Natural killer cell treated with Interleukin-12 subunit alpha and Interleukin-12 subunit beta and Interleukin-15 and Interleukin-18, amount 100 ng/mL, for 72 hours (primary cell): ENCODE measurements at places on chromosomes 3 and 15.

DNA sequence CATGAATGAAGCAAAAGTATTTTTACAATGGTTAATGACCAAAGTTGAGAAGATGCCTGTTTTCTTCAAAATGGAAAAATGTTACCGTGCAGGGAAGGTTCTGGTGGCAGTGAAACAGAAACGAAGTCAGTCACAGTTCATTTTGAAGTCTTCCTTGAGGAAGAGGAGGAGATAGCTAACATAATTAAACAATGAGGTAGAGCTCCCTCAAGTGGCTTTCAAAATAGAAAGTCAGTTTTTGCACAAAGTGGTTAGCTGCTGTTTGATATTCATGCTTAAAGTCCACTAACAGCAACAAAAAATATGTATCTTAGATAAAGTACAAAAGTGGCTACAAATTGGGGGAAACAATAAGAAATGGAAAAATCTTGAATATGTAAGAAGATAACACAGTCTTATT is 87.3 kb downstream of the TFG start:
- no peaks in the 10 kb centered on the region for H3K4me1 ChIP-seq
- no peak overlapping the region for H3K4me3 ChIP-seq
- no peak overlapping the region for H3K27ac ChIP-seq
- H3K36me3 ChIP-seq = no peaks in the 10 kb centered on the region
- peaks cover 9% of the 10 kb centered on the region for H3K27me3 ChIP-seq
- DNase-seq = no peak

- H3K27ac ChIP-seq = no peak overlapping the region
- H3K4me3 ChIP-seq = no peak overlapping the region
- no peak for DNase-seq
- H3K4me1 ChIP-seq = peaks cover 4% of the 10 kb centered on the region
- no peaks in the 10 kb centered on the region for H3K36me3 ChIP-seq
- peaks cover 11% of the 10 kb centered on the region for H3K27me3 ChIP-seq
Measured at GRCh38 chr3:170414202-170414663, 4.4 kb upstream of the CLDN11 start.

GRCh38 chr3:177220136-177220974 is 23.1 kb upstream of the TBL1XR1 start:
- DNase-seq = no peak
- no peak overlapping the region for H3K27ac ChIP-seq

DNA sequence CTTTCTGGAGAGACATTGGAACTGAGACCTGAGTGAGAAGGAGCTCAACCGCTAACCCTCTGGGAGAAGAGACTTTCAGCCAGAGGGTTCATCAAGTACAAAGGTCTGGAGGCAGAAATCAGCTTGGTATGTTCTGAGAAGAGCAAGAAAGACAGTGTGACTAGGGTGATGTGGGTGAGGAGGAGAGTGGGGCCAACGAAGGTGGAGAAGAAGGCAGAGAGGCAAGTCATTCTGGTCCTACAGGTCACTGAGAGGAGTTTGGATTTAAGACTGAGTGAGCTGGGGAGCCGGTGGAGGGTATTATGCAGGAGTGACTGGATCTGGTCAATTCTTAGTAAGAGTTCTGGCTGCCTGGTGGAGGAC is 12.2 kb downstream of the XIRP1 start:
- peak overlapping the region; percentile 69 for H3K27ac ChIP-seq
- no peaks in the 10 kb centered on the region for H3K36me3 ChIP-seq
- DNase-seq = no peak
- H3K27me3 ChIP-seq = no peaks in the 10 kb centered on the region

DNA sequence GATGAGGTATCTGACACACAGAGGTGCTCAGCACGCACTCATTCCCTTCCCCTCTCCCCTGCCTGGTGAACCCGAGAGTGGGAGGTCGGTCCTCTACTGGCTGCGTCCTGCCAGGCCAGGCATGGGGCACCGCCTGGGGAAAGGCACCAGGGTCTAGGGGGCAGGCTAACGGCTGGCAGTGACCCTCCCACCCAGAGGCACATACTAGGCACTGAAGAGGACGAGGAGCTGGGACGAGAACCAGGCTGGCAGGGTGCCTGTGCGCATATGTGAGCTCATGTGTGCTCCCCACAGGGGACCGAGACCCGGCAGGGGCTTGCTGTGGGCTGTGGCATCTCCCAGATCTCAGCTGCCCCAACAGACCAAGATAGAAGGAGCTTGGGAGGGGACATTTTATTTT is 86.7 kb downstream of the IQSEC1 start:
- H3K4me1 ChIP-seq = peaks cover 35% of the 10 kb centered on the region
- peak; percentile 6 for DNase-seq
- H3K36me3 ChIP-seq = no peaks in the 10 kb centered on the region
- no peak overlapping the region for H3K27ac ChIP-seq

DNA sequence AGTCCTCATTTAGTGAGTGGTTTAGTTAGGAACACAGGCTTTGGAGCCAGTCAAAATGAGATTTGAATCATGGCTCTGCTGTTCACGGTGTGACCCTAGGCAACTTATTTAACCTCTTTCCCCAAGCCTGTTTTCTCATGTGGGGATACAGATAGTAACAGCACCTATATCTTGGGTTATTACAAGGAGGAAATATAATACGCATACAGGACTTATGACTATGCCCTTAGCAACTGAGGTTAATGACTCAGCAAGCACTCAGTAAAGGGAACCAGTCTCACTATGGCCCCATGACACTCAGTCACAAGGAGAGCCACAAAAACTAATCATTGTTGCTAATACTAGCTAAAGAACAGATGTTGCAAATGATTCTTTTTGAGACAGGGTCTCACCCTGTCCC is 45.9 kb downstream of the SUMF1 start:
- no peaks in the 10 kb centered on the region for H3K27me3 ChIP-seq
- H3K4me3 ChIP-seq = no peak overlapping the region
- H3K27ac ChIP-seq = peak overlapping the region; percentile 53
- no peaks in the 10 kb centered on the region for H3K36me3 ChIP-seq
- no peak for DNase-seq

GRCh38 chr3:135440233-135440632 is 525.3 kb upstream of the PPP2R3A start:
- no peak overlapping the region for H3K27ac ChIP-seq
- no peaks in the 10 kb centered on the region for H3K27me3 ChIP-seq
- no peaks in the 10 kb centered on the region for H3K4me1 ChIP-seq
- H3K36me3 ChIP-seq = peaks cover 4% of the 10 kb centered on the region
- DNase-seq = no peak
- no peak overlapping the region for H3K4me3 ChIP-seq

DNA sequence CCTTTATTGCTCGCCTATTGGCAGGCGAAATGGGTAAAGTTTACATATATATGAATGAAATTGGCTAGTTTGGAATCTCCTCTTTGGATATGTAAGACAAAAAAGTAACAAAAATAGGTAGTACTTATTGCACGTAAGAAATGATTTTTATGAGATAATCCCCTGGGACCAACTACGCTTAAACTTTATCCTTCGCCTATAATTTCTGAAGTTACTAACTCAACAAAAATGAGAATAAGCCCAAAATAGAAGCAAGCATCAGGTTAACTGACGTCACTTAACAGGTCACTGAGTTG is 438 bp upstream of the SLC49A4 start:
- no peaks in the 10 kb centered on the region for H3K27me3 ChIP-seq
- H3K4me1 ChIP-seq = peaks cover 32% of the 10 kb centered on the region
- H3K36me3 ChIP-seq = no peaks in the 10 kb centered on the region
- H3K4me3 ChIP-seq = peak overlapping the region; percentile 89

DNA sequence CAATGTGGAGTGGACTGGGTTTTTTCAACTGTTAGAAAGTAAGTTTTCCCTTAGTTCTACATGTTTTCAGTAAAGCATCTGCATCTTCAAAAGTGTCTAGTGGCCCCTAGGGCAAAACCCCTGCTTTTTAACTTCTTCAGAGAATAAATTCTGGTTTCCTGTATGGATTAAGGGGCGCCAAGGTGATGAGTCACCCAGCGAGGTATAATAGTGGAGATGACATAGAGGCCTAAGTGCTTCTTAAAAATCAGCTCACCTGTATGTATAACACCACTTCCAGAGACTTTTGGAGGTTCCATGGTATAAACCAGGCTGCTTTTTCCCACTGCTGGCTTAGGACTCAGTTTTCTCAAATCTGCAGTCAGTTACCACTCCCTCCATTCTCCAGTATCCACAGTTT is 68.9 kb downstream of the SYN2 start:
- no peak overlapping the region for H3K27ac ChIP-seq
- no peaks in the 10 kb centered on the region for H3K4me1 ChIP-seq
- no peak for DNase-seq
- peaks cover 17% of the 10 kb centered on the region for H3K27me3 ChIP-seq

DNA sequence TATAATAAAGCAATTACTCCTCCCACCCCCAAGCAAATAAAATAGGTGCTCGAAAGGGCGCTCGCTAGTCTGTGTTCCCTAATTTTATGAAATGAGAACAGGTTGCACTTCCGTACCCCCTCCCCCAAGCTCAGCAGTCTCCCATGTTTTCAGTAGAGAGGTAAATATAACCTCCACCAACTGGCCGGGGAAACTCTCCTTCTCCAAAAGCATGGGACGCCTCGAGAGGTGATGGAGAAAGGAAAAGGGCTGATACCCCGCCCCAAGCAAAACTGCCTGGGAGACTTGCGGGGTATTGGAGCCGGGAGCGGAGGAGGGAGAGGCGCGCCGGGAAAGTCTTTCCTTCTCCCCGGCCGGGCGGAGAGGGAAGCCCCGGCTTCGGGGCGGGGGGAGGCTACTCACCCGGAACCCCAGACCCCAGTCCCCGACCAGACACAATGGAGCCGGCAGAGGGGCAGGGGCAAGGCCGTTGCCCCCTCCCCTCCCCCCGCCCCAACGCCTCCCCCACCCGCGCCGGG is 605 bp downstream of the DCUN1D1 start:
- peaks cover 15% of the 10 kb centered on the region for H3K4me1 ChIP-seq
- H3K27ac ChIP-seq = peak overlapping the region; percentile 93
- H3K36me3 ChIP-seq = peaks cover 5% of the 10 kb centered on the region
- peak overlapping the region; percentile 97 for H3K4me3 ChIP-seq
- no peak for DNase-seq
- no peaks in the 10 kb centered on the region for H3K27me3 ChIP-seq

GRCh38 chr3:144775551-144775950 is 803.9 kb downstream of the DIPK2A start:
- DNase-seq = no peak
- no peaks in the 10 kb centered on the region for H3K4me1 ChIP-seq
- H3K27me3 ChIP-seq = no peaks in the 10 kb centered on the region
- H3K4me3 ChIP-seq = no peak overlapping the region
- no peaks in the 10 kb centered on the region for H3K36me3 ChIP-seq

GRCh38 chr3:188274249-188274915 is 120.4 kb downstream of the LPP start:
- no peak for DNase-seq
- H3K4me3 ChIP-seq = no peak overlapping the region
- no peaks in the 10 kb centered on the region for H3K27me3 ChIP-seq
- H3K27ac ChIP-seq = no peak overlapping the region
- peaks cover 47% of the 10 kb centered on the region for H3K4me1 ChIP-seq

DNA sequence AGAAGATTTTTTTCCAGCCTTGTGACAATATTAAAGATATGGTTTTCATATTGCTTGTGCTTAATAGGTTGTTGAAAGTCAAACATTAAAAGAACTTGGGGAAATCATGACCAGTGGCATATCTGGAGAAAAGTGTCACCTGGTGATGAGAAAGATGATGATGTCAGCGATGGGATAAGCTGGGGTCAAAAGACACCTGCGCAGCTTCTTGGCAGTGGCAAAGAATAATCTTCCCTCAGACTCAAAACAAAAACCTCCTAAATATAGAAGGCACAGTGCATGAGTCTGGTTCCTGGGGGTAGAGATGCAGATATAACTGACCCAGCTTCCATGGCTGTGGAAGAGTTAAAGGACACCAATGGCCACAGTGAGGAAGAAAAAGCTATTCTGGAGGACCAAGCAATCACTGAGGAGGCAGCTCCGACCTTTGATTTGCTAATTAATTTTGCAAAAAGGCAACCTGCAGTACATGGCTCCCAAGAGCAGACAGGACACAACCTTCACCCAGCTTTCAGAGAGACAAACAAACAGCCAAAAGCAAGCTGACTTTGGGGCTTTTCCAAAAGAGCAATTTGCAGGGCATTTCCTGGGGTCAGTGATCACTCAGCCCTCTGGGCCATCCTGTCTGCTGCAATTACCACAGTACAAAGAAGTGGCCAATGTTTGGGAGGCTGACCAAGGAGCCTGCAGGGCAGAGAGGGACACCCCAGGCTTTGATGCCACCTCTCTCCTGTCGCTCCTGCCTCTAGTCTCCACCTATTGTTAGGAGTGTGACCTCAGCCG is 17.6 kb upstream of the SEMA5B start:
- no peaks in the 10 kb centered on the region for H3K4me1 ChIP-seq
- no peak overlapping the region for H3K4me3 ChIP-seq

DNA sequence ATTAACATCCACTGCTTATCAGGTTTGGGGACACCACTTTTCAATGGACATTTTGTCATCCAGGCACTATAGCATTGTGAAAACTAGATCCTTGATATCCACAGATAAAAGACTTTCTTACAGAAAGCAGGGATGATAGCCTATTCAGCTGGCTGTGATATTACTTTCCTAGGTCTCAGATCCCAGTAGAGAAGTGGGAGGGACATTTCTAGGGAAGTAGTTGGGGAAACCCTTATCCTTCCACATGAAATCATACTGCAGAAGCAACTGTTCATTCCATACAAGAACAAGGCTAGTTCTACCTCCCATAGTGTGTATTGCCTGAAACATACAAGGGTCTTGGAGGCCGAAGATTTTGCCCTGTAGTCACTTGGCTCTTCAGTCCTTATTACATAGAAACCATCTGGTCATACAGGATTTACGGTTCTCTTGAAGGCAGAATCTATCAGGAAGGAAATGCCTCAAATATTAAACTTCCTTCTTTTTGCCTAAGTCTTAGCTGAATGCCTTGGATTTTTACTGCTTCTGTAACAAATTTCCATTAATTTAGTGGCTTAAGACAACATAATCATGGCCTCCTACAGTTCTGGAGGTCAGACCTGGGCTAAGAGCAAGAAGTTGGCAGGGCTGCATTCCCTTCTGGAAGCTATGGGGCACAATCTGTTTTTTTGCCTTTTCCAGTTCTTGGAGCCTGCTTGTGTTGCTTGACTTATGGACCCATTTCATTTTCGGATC is 119.4 kb downstream of the ECT2 start:
- no peaks in the 10 kb centered on the region for H3K36me3 ChIP-seq
- H3K27me3 ChIP-seq = peaks cover 11% of the 10 kb centered on the region
- H3K4me3 ChIP-seq = no peak overlapping the region
- H3K27ac ChIP-seq = no peak overlapping the region
- DNase-seq = no peak
- H3K4me1 ChIP-seq = no peaks in the 10 kb centered on the region

DNA sequence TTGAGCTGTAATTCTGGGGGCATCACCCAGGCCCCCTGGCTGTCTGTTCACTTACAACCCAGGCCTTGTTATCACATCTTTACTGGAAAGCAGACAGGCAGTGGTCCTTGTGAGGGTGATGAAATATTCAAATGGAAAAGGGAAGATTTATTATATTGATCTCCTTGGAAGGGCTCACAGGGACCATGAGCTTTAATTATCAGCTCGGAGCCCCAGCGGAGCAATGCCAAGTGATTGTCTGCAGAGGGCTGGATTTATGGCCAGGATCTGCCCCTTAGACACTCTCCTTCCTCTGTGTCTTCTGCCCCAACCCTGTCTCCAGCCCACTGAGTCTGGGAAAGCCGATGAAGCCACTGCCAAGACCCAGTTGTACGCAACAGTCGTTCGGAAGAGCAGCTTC is 31.9 kb downstream of the CCDC33 start:
- no peak overlapping the region for H3K27ac ChIP-seq
- no peak for DNase-seq
- no peaks in the 10 kb centered on the region for H3K36me3 ChIP-seq
- peaks cover 26% of the 10 kb centered on the region for H3K27me3 ChIP-seq

GRCh38 chr3:40557575-40558161 is 32.9 kb downstream of the ZNF621 start:
- no peak overlapping the region for H3K4me3 ChIP-seq
- H3K27ac ChIP-seq = no peak overlapping the region
- H3K27me3 ChIP-seq = peaks cover 3% of the 10 kb centered on the region
- DNase-seq = no peak
- no peaks in the 10 kb centered on the region for H3K4me1 ChIP-seq
